Thyroid gland (tissue), 4 donors: ENCODE measurements at places on chromosomes 2 and 18.

DNA sequence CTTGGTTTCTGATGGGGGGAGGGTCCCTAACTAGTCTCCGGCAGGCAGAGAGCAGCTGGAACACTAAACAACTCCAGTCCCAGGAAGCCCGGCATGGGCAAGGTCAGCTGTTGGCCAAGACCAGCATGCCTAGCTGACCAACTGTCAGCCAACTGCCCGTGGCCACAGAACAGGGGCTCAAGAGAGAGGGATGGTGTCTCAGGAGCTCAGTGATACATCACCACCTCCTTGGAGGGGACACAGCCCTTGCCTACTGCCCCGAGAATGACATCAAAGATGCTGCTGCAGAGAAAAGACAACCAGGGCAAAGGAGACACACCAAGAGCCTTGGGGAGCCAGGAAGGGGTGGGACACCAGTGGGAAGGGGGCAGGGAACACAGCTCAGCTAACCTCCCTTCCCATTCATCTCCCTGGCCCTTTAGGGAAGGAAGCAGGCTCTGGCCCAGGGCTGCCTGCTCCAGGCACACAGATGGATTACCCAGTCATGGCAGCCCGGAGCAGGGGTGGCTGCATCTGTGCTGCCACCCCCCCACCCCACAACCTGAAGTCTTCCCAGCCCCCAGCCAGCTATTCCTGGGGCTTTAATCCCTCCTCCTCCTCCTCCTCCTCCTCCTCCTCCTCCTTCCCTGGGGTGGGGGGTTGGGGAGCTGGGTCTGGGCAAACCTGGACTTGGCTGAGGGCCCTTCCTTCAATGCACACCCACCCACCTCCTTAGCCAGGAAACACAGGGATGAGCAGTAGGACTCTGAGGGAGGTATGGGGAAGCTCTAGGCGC is 1.9 kb downstream of the BIN1 start:
- DNase-seq: no peak

DNA sequence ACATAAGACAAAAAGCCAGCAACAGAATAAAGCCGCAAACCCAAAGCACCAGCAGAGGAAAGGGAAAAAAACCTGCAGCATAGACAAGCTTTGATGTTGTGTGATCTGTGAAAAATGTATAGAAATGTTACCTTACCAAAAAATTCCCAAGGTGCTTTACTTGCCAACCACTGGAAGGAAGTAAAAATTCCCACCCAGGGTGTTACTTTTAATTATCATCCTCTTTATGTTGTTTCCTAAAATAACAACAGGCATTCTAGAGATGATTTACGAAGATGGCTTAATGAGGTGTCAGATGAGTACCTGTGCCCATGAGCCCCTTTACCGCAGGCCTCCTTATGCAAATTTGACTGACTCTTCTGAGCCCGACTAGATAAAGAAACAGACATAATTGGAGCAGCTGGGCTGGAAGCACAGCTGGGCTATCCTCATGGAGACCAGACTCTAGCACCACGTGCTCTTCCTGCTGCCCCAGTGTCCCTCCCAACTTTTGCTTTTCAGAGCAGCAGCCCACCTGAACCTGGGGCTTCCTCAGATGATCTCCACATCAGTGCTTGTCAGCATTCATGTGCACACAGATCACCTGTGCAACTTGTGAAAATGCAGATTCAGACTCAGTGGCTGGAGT is 41.5 kb downstream of the SRSF7 start:
- no peak for DNase-seq

- no peak for DNase-seq
These were observed 94.3 kb downstream of the ZFP36L2 start for GRCh38 chr2:43131890-43132682.

GRCh38 chr2:50535971-50536759 is 495.8 kb downstream of the NRXN1 start:
- no peak for DNase-seq

- DNase-seq: no peak
These were observed 8.3 kb upstream of the LCT start for GRCh38 chr2:135845257-135845656.

DNA sequence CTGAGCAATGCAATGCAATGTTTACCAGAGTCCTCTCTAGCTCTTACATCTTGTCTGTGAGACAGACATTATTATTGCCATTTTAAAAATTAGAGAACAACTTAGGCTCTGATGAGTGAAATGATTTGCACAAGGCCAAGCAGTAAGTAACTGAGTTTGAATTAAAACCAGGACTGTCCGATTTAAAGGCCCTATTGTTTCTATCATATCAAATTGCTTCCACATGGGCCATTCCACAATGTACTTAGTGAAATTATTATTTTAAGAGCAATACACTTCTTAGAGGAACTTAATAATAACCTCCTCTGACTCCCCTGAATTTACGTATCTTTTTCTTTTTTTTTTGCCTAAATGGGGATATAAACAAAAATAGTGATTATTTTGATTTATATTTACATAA is 64.6 kb downstream of the PLCL1 start:
- no peak for DNase-seq

DNA sequence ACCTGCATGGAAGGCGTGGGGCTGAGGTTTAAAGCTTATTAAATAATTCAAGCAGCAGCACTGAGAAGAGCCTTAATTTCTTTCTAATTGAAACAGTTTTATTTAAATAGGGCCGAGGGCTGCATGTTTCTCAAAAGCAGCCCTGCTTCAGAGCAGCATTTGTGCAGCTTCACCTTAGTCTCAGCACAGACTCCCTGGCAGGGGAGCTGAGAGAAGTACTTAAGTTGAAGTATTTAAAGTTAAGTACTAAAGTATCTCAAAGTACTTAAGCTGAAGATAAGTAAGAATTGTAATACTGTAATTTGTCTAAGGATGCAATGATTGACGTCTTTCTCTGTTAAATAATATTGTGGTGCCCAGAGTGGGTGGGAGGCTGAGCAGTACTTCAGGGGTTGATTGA is 31.4 kb downstream of the IMPA2 start:
- DNase-seq: no peak

DNA sequence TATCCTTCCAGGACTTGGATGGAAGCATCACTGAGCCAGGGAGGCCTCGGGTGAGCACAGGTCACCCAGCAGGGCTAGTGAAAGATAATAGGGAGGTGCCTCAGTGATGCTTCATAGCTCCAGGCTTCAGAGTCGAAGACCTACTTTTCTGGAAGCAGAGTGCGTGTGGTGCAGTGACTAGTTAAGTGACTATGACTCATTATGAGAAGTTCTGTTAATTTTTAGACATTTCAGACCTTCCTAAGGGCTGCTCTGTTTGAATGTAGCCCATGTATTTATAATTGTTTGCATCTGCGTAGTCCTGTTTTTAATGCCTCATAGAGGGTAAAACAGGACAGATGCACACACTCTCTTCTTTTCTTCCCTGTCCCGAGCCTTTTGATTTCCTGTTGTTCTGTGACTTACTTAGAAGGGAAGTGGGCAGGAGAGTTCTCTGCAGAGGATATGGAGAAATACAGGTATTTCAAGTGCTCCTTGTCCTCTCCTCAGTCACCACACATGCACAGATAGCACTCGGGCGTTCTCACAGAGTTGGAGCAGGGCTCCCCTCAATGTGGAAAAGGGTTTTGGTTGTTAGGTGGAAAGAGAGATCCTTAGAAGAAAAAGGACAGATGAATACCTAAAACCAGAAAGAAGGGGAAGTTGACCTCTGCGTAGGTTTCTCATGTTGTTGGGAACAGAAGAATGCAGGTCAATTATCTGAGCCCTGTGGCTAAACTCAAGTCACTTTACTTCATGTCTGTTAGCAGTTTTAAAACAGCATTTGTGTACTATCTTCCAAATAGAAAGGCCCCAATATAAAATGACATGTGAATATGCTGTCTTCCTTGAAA is 34.7 kb downstream of the RALB start:
- DNase-seq: peak; percentile 29
